ENCODE measurements at places on chromosomes 2 and 18.

DNA sequence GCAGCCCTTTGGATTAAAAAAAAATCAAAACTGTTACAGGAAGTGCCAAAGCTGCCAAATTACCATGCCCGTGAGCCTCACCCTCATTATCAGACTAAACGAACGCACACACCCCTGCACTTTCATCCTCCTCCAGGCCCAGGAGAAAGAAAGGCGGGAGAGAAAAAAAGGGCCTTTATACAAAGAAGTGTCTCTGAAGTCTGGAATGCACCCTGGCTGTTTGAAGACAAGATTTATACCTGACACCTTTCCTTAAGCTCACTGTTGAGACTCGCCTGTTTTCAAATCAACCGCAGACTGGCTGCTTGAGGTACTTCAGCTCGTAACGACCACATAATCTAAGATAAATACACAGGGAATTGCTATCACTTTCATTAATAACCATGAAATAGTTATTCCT lies 31.0 kb downstream of the EDAR start:
- no peak for DNase-seq

- DNase-seq: no peak
These were observed 65.9 kb downstream of the BCL2 start for GRCh38 chr18:63253428-63254372.

- no peak for DNase-seq
These were observed 470.0 kb downstream of the PIK3C3 start for GRCh38 chr18:42425025-42425424.

DNA sequence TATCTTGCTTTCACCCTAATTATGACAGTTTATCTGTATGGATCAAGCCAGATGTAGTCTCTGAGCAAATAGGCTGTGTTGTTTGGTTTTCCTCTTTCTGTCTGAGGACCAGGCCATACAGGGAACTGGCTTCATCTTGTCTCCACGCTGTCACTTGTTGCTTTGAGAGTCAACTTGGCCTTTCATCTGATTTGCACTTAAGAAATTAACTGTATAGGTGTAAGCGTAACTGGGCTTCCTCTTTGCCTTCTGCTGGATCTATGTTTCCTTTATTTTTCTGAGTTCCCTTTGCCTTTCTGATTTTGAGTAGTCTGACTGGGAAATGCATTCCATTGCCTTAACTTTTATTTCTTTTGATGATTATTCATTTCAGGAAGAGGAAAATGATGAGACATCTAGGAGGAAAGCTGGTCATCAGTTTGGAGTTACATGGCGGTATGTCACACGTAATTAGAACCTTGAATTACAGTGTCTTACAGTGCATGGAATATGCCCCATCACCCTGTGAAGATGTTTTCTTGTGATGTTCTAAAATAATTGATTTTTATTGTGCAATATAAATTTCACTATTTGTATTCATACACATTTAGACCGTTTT lies 17.4 kb downstream of the PTCD3 start:
- DNase-seq: no peak

DNA sequence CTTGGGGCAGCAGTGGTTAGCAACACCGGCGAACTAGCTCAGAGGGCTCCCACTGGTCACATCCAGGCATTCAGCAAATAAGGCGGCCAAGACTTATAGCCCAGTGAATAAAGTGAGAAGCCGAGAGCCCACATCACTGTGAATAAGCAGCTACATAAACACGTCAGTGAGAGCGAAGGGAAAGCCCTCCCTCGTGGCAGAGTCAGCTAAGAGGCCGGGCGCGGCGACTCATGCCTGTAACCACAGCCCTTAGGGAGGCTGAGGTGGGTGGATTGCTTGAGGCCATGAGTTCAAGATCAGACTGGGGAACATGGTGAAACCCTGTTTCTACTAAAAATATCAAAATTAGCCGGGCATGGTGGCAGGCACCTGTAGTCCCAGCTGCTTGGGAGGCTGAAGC lies 5.2 kb downstream of the D2HGDH start:
- no peak for DNase-seq

DNA sequence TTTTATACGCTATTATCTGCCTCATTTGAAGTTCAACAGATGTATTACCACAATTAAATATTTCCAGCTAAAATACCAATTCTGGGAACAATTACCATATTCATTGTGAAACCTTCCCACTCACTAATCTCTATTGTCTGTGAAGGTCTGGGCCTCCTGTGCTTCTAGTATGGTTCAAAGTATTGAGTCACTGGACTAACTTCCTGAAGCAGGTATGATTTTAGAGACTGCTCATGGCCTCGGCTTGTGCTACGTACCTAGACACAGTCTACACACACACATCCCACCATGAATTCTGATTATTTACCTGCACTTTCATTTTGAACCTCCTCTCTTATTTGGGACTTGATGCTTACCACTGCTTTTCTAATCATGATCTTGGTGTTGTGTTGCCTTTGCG lies 180.7 kb upstream of the EPHA4 start:
- no peak for DNase-seq

DNA sequence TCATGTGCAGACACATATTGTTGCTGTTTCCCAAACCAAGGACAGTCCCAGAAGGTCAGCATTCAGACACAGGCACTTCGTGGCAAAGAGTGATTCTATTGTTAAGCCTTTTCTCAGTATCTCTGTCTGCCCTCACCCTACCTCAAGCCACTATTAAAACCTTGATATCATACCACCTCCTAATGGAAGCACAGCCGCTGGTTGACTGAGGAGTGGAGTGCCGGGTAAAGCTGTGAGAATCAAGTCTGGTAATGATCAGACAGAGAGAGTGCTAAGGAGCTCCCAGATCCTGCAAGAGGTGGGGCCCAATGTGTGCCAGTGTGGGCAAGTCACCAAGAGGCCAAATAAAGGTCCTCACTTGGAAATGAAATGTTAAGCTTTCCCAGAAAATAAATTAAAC lies 819.5 kb downstream of the BCL11A start:
- DNase-seq: no peak

GRCh38 chr2:237652854-237653253 lies 25.5 kb downstream of the LRRFIP1 start:
- no peak for DNase-seq

GRCh38 chr18:24049142-24049541 lies 34.6 kb downstream of the TTC39C start:
- no peak for DNase-seq

DNA sequence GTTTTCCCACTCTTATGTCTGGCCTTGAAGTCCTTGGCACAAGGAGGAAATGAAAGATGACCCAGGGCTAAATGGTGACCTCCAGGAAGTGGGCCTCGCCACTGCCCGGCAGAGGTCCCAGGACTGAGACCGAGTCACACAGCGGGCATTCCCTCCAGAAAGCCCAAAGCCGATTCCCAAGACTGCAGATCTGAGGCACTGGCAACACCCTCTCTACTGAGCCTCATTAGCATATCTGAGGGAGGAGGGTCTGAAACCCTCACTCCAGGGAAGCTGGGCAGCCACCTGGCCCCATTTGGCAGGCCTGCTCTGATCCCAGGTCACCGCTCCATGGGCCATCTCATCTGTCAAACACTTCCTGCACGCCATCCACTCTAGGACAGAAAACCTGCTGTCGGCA lies 29.1 kb downstream of the FAM178B start:
- no peak for DNase-seq

DNA sequence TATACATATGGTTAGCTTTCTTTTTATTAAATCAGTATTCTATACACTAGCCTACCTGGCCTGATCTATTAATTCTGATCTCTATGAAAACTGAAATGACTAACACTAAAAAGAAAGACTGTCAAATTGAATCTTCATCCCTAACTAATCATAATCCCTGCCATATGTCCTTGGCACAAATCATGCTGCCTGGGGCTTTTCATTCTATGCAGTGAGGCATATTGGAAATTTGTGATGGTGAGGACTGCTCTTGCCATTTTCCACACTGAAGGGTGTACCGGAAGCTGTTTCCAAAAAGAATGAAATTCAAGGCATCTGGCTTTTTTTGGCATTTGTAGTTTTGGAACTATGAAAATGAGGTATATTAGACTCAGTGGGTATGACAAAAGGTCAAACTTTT lies 39.7 kb downstream of the RAPGEF4 start:
- no peak for DNase-seq

- no peak for DNase-seq
These were observed 76.2 kb upstream of the CTAGE1 start for GRCh38 chr18:22493940-22494339.

DNA sequence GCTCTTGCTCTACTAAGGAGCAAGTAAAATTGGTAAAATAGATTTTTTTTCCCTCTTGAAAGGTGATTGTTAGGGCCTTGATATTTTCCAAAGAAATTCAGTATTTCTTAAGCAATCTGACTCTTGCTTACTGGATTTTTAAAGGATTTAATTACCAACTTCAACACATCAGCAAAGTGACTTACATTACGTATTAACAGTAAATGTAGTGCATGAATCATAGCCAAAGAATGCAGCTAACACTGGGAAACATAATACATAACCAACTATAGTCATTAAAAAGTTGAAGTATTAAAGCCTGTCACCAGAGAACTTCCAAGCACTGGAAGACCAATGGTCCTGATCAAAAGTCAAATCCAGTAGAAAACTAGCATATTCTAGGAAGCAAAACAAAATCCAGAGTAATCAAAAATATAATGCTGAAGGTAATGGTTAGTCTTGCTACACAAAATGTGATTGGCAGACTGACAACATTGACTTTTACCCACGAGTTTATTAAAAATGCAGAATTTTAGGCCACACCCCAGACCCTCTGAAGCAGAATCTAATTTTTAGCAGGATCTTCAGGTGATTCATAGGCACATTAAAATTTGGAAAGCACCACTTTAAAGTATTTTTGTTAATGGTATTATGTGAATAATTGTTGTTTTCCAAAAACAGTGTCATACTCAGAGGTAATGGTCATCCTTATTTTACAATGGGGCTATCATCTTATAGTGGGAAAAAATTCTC lies 31.8 kb upstream of the CAVIN2 start:
- DNase-seq: no peak

DNA sequence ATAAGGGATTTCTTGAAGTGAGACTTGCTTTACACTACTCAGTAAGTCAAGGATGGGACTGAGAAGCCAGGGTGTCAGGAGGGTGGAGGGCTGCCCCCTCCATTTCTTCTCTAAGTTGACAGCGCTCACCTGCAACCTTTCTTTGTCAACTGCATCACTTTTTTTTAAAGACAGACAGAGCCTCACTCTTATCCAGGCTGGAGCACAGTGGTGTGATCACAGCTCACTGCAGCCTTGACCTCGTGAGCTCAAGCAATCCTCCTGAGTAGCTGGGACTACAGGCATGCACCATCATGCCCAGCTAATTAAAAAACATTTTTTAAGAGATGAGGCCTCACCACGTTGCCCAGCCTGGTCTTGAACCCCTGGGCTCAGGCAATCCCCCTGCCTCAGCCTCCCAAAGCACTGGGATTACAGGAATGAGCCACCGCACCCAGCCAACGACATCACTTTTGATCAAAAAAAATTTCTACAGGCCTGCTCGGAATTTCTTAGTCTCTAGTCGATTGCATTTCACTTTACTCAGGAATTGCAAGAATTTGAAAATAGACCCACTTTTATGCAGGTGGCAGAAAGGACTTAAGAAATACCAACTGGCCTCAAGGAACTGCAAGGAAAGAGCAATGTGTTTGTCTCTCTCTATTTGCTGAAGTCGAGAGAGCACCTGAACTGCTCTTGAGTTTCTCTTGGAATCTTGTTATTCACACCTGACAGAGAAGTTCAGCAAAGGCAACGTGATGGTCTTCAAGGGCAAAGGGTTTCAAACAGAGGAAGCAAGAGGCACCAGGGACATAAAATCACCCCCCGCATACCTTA lies 101.4 kb downstream of the MYOM1 start:
- DNase-seq: no peak

DNA sequence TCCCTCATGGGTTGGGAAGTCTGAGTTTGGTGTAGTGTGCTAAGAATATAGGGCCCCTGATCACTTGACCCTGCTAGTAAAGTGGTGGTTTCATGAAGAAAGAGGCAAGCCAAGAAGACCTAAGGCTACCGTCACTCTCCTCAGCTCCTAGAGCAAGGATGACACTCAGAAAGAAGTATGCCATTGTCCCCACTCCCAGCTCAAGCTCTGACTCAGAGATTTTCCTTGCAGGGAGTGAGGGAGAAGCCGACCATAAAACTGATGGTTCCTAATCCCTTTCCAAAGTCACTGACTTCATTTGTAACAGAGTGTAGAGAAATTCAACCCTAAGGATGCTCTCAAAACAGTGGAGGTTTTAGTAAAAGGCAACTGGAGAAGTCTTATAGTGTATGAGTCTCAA lies 80.9 kb downstream of the ICA1L start:
- no peak for DNase-seq

DNA sequence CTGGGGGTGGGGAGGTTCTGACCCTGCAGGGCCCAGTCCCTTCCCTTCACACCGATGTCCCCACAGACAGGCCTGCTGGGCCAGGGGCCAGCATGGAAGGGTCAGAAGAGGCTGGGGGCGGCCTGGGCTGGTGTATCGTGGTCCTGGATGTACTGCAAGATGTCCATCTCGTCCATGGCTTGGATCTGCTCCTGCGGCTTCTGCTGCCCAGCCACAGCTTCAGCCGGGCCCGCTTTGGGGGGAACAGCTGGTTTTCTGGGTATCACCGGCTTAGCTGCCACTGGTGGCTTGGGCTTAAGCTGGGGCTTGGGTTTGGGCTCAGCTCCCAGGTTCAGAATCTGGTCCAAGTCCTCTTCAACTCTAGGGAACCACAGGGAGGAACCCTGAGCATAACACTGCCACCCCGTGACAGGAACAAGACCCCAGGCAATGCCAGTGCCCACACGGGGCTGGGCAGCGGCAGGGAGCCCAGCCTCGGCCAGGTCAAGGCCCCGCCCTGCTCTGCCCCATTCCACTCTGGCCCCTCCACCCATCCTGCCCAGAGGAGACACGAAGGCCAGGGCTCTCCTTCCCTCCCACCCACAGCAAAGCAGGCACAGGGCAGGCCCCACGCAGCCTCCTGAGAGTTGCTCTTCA lies 31.9 kb downstream of the HS1BP3 start:
- no peak for DNase-seq

DNA sequence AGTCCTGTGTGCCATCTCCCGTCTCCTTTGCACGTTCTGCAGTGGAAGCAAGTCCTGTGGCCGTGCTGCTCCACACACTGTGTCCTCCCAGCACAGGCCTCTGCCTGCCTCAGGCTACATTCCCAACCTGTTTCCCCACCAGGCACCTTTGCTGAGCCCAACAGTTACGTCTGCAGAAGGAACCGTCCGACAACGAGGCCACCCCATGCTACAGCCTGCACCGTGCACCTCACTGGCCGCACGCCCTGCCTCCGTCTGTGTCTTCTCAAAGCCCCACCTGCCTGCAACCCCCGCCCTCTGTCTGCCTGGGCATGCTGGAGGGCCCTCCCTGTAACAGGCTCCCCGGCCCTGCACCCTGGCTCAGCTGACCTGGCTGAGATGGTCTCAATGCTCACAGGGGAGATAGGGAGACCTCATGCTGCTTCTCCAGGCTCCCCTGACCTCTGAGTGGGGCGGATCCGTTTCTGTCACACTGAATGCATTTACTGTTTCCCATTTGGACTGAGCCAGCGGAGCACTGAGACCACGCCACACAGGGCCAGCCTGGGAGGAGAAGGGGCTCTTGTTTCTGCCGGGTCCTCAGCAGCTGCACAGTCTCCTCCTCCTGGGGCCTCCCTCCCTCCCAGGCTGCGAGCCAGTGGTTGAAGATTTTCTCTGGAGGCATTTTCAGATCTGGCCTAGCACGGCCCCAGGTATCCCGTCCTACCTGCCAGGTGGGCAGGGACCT lies 109.1 kb upstream of the OTOS start:
- no peak for DNase-seq

Measured in activated CD8-positive, alpha-beta memory T cell treated with anti-CD3 and anti-CD28 coated beads for 1 hour (primary cell).